NCI-H1092 treated with DMSO at 0.1 percent for 48 hours (cell line): ENCODE measurements at places on chromosomes 3 and 15.

- peak; percentile 23 for DNase-seq
These were observed 124.6 kb downstream of the TMEM108 start for GRCh38 chr3:133162670-133163305.

- DNase-seq: no peak
These were observed 98.7 kb upstream of the AGBL1 start for GRCh38 chr15:85980946-85981345.

GRCh38 chr3:135967867-135968266 is 2.3 kb downstream of the PPP2R3A start:
- no peak for DNase-seq

- no peak for DNase-seq
These were observed 324.0 kb upstream of the ROPN1 start for GRCh38 chr3:124316034-124316287.

DNA sequence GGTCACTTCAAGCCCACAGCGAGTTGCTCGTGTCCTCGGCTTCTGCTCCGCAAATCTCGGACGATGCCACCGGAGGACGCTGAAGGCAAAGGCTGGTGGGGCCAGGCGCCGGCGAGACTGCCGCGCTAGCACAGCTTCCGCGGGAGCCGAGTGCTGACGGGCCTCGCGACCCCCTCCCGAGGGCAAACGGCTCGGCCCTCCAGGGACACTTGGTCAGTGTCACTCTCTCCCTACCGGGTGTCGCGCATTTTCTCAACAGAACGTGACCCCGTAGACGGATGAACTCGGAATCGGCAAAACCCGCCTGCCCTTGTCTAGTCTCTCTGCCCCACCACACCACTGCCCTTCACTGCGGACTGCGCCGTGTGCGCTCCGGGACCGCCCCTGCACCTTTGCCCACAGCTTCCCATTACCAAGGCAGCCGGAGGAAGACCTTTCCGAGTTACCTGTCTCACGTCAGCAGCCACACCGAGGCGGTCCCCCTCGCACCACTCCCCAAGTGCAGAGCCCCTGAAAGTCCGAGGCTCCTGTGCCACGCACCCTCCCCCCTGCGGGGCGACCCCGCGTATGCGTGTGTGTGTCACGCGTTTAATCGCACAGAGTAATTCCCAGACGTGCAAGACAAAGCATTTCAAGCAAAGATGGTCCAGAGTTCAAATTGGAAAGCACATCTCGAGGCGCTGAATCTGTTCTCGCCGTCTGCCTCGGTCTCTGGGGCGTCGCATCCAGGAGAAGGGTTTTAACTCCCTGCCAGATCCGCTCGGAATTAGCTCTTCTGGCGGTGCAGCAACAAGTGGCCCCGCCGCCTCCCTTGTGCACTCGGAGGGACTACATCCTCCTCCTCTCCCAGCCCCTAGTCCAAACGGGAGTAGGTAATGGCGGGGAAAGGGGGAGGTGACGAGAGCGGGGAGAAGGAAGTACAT is 245.0 kb upstream of the TOPAZ1 start:
- peak; percentile 62 for DNase-seq

DNA sequence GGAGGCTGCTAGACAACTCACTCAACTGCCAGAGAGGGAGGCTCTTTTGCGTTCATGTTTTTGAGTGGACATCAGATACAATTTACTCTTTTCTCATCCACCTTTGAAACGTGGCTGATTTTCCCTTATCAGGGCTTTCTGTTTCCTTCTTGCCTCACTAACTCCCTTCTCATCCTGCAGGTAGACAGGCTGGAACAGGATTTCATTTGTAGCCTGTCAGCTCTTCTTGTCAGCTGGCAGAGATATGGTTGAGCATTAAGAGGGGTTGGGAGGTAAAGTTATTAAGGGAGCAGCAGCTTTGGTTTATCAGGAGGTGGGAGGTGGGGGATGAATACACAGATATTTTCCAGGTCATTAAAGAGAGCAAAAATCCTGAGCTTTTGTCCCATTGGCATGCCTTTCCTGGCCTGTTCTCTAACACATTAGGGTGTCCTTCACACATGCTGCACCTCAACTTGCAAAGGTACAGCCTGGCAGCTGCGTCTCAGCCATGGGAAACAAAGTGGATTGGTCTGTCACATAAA is 73.5 kb downstream of the PPM1L start:
- no peak for DNase-seq

GRCh38 chr3:30658328-30659052 is 52.1 kb downstream of the TGFBR2 start:
- DNase-seq: no peak

DNA sequence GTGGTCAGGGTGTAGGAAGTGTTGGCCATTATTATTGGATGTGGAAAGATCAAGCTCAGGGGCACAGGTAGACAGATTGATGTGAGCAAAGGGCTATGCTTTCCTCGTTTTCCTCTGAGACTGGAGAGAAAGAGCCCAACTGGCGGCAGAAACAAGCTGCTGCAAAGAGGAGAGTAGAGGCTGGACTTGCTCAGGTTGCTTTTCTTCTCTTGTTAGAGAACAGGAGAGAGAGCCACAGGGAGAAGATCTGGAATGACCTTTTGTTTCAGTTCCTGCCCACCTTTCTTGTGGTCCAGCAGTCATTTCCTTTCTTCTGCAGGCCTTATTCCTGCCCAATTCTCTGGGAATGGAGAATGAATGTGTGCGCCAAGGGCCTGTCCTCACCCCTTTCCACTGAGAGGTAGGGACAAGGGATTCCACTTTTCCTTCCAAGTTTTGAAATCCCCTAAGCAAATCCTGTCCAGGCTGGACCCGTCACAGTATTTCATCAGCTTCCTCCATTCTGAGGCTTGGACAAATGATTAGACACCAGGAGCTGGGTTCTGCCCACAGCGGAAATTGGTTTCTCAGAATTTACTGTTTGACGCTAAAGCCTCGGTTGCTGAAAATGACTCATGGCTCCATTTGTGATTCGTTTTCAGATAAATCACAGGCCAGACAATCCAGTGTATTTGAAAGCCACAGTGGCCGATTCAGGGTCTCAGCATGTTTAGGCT is 16.1 kb downstream of the ZNF80 start:
- DNase-seq: no peak

DNA sequence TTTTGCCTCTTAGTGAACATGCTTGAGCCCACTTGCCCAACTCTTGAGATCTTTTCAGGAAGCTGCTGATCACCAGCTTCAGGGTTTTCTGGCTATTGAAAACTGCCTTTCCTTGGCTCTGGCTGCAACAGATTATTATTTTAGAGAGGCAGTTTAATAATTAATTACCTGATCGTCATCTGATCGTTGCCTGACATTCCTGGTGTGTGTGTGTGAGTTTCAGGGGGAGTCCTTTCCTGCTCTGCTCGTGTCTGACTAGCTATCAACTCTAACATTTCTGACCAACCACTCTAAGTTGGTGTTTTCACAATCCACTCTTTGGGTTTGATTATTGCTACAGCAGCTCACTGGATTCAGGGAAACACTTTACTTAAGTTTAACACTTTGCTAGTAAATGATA is 84.3 kb upstream of the SPATA16 start:
- no peak for DNase-seq

- DNase-seq: no peak
These were observed 27.4 kb upstream of the SNTN start for GRCh38 chr3:63624941-63625560.

DNA sequence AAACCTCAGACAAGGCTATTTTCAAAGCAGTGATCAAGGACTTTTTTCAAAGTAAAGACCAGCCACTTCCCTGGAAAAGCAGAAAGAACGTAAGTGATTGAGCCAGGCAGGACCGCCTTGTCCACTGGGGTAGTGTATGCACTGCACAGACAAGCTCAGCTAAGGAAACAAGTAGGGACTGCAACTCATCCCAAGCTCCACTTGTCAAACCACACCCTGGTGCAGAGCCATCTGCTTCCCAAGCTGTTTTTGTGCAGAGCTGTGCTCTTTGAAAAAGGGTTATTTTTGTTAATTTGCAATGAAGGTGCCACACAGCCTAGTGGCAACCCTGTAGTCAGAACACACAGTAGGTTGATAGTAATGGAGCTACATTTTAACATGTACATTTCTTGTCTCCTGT is 193.3 kb downstream of the ADAMTS9 start:
- DNase-seq: no peak

DNA sequence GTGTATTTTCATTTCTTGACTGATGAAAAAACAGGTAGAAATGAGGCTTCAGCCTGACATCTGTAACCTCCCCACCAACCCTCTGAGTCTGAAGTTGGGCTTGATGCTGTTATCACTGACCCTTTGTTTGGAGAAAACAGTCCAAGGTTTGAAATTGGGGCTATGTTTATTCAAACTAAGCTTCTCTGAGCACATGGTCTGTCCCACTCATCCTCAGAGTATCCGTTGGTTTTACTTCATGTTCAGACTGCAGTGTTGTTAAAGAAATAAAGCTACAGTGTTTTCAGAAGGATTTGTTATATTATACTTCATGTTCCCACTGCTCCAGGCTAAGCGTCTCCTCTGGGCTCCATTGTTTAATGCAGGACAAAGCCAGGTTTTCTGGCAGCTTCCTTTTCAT is 6.0 kb downstream of the MAPKBP1 start:
- DNase-seq: no peak

DNA sequence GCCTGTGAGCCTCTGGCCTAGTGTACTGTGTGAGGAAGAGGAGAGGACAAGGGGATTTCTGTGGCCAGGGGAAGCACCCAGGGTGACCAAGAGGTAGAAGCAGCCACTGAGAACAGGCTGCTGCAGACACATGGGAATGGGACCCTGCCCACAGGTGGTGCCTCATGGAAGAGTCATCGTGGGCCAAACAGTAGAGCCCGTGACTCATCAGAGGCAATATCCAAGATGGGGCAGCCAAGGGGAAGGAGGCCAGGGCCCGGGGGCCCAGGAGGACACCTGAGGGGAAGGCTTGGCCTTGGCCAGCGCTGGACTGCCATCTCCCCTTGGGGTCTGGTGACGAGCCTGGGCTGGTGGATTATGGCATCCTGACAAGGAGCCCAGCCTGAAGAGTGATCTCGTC is 275.0 kb upstream of the LYSMD4 start:
- DNase-seq: no peak
